Left hindlimb (tissue), 1 donor: ENCODE measurements at places on chromosomes 3 and 15.

DNA sequence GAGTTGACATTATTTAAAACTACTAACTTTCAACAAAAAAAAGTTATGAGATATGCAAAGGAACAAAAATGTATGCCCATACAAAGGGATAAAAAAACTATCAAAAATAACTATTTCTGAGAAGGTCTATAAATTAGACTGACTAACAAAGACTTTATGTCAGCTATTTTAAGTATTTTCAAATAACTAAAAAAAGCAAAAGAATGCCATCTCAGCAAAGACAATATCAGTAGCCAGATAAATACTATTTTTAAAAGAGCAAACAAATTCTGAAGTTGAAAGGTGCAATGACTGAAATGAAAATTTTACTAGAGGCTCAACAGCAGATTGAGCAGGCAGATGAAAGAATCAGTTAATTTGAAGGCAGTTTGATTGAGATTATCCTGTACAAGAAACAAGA lies 3.6 kb upstream of the STRIT1 start:
- DNase-seq, result no peak

- DNase-seq, result no peak
Observed at GRCh38 chr3:52308308-52308707, 7.8 kb upstream of the DNAH1 start.

- DNase-seq, result no peak
Observed at GRCh38 chr15:62572797-62573196, 407.7 kb upstream of the C2CD4B start.

DNA sequence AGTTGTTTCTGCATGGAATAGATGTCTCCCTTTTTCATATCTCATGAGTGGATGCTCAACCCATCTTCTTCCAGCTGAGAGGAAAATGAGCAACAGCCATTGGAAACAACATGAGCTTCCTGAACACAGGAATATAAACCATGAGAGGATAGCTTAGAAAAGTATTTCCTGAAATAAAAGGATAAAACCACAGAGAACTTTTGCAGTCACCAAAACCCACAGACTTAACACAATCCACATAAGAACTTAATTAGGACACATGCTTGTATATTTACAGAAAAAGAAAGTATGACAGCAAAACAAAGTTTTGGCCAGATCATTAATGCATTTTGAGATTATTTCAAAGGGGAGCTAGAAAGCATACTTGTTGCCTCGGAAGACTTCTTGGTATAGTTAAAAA lies 180.5 kb upstream of the RASGRP1 start:
- no peak for DNase-seq

DNA sequence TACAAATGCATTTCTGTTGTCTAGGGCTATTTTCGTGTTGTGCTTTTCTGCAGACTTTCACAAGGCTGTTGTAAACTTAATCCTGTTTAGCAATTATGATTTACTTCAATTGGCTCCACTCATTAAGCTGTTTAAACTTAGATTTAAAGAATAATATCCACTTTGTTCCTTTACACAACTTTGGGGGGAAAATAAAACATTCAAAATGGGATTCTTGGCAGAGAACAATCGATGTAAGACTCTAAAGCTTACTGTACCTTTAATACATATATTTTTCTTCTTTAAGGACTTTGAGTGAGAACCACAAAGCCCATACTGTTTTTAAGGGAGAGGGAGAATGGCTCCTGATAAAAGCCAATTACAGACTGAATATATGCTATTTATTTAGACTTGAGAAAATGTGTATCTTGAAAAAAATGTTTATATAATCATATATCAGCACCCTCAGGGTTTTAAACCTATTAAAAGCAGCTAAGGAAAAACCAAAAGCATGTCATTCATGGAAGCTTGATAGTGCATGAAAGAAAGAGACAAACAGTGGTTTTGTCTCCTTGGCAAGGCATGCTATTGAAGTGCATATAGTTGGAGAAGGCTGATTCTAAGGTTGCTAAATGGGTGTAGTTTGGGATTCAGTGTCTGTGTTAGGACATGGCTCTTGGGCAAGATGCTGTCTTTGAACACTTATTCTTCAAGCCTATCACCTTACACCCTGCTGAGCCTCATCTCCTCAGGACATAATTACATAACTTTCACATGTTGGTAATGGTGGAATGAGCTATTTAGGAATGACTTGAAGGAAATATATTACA lies 293.4 kb upstream of the TBC1D5 start:
- DNase-seq, result no peak

GRCh38 chr15:89496155-89497098 lies at the start of gene RHCG:
Gene RHCG, minus strand, starts transcription at chr15:89496583. Its CDS starts 39 bp downstream, at chr15:89496544.
- no peak for DNase-seq

- no peak for DNase-seq
Observed at GRCh38 chr15:66719471-66719870, 17.4 kb downstream of the SMAD6 start.

DNA sequence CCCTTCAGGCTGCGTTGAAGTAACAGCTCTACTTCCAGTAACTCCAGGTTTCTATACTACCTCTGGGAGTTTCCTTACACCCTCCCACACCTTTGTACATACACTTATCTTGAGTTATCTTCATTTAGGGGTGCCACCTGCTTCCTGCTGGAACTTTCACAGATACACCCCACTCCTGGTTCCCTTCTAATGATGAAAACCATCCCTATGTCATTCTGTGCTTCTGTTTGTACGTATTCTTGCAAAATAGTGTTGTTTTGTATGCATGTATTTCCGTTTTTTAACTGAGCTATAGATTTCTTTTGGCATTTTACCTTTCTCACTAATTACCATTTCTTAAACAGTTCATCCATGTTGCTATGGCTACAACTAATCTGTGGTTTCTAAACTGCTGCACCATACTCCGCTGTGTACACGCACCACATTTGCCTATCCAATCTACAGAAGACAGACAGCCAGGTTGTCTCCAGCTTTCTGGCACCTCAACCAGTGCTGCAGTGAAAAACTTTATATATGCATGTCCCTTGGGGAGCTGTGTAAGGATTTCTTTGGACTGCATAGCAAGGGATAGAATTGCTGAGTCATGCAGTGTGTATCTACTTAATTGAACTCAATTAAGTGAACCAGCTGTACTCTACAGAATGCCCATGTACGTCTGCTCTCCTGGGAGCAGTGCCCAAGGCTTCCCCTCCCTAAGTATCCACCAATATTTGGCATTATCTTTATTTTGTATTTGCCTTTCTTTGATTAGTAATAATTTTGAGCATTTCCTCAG lies 61.4 kb upstream of the ST8SIA2 start:
- DNase-seq, result no peak

DNA sequence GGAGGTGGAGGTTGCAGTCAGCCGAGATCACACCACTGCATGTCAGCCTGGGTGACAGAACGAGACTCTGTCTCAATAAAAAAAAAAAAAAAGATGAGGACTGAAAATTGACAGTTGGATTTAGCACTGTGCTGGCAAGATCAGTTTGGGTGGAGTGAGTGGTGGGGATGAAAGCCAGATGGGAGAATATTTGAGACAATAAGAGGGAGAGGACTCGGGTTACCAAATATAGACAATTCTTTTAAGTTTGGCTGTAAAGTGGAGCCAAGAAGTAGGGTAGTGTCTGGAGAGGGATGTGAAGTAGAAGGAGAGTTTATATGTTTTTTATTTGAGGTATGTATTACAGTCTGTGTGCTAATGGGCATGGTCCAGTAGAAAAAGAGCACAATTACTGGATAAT lies 20.4 kb downstream of the TMOD3 start:
- DNase-seq, result no peak

GRCh38 chr3:104596054-104596453 lies 770.7 kb upstream of the ALCAM start:
- DNase-seq, result no peak

DNA sequence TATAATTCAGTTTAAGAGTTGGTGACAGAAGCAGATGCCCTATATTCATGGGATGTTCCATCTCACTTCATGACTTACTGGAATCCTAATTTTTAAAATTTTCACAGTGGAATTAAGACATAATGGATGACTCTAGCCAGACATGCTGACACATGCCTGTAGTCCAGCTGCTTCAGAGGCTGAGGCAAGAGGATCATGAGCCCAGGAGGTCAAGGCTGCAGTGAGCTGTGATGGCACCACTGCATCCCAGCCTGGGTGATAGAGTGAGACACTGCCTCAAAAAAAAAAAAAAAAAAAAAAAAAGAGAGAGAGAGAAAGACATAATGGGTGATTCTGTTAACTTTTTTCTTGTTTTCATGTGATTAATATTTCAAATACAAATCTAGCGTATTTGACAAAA lies 123.6 kb downstream of the KLHL25 start:
- DNase-seq, result no peak

DNA sequence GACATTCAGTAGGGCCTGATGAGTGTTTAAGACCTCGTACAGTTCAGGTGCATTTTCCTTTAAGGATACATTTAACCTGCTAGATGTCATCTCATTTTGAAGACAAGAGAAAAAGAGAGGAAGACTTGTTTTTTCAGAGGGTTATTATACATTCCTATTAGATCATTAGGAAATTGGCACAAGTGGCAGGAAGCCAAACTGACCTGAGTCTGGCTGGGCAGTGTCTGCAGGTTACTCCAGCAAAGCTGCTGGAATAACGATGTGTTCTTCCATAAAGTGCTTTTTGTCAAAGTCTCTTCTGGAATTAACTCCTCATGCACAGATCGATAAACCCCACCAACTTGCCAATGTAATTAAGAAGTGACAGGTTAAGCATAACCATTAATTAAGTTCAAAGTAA lies 396.4 kb upstream of the TPRG1 start:
- DNase-seq, result no peak

GRCh38 chr15:78162038-78162437 lies 12.9 kb downstream of the IDH3A start:
- no peak for DNase-seq

- no peak for DNase-seq
Observed at GRCh38 chr15:51338496-51338895, at the start of gene CYP19A1. Gene CYP19A1, minus strand, starts transcription at chr15:51338596. Its CDS starts 95,684 bp downstream, at chr15:51242912.

DNA sequence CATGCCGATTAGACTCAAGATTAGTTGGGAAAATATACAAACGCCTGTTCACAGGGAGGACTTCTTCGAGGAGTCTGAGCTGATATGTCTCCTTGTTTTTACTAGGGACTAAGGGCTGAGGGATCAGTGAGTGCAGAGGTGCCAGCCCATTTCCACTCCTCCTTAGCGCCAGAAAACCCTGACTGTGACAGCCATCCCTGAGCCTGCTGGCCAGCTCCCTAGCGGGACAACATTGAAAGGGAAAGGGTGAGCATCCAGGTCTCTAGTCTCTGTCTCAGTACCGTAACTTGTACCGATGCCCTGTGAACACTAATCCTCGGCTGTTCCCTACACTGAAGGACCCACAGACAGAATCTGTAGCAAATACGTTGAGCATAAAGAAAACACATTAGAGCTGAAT lies 243.4 kb downstream of the WNT5A start:
- no peak for DNase-seq

DNA sequence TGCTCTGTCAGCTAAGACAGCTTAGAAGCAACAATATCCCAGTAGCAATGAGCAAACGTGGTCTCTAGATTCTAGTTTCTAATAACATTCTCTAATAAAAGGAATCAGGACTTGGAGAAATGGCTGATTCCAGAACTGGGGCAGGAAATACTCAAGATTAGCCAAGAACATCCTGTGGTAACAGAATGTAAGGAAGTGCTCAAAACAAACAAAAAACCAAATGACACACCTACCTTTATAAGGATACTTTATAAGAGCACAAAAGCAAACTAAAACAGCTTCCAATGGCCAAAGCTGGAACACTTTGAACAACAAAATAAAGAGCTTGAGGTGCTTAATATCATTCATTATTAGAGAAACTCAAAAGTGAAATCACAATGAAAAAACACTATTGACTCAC lies 33.1 kb upstream of the EIF5A2 start:
- DNase-seq, result no peak

- no peak for DNase-seq
Observed at GRCh38 chr3:64552160-64552559, 135.6 kb downstream of the ADAMTS9 start.

- no peak for DNase-seq
Observed at GRCh38 chr3:29099296-29099695, 181.6 kb upstream of the RBMS3 start.

DNA sequence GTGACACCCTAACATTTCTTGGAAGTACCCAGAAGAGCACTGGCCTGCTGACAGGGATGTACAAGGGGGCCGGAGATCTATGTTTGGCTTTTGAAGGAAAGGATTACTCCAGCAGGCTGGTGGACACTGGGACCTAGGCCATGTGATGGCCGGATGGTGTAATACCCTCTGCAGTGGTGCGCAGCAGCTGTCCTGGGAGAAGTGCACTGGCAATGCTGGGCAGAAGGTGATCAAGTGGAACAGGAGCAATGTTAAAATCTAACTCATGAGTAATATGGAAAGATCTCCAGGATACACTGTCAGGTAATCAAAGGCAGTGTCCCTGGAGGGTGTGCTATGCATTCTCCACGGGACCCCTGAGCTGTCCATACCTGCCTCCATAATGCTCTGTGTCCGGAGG lies 71.2 kb upstream of the POMGNT2 start:
- DNase-seq, result no peak

GRCh38 chr3:23365066-23365465 lies 161.9 kb downstream of the UBE2E2 start:
- no peak for DNase-seq

GRCh38 chr3:1766384-1766783 lies 332.3 kb upstream of the CNTN4 start:
- no peak for DNase-seq
